ENCODE measurements at places on chromosomes 7 and 10.
A peak's percentile ranks its signal among the peaks of the same experiment; 100 is the strongest.

DNA sequence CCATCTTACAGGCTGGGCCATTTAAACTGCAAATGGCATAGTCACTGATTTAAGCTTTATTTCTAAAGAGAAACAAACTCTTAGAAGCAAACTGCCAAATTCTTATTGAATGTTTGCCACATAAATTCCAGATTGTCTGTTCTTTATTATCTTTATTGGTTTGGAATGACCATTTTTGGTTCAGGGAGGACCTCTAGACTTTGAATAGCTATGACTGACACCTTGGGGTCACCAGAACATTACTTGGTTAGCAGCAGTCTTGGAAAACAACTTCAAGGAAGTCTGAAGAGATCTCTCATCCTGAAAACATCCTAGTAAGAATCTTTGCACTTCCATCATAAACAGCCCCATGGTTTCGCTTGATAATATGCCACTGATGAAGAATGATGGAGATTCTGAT, 197.1 kb downstream of the SUGCT start:
- DNase-seq, result no peak

DNA sequence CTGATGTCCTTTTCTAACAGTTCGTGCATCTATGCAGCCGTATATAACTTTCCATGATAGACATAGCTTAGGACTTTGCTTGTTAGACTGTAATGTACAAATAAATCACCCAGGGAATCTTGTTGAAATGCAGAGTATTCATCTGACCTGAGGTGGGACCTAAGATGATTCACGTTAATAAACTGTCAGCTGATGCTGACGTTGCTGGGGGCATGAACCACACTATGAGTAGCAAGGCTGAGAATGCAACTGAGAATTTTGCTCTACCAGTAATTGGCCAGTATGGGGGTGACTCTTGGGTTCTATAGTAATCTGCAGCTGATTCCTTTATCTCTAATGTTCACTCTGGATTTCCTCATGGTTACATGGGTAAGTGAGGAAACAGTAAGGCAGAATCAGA, 130.1 kb upstream of the MALRD1 start:
- no peak for DNase-seq

DNA sequence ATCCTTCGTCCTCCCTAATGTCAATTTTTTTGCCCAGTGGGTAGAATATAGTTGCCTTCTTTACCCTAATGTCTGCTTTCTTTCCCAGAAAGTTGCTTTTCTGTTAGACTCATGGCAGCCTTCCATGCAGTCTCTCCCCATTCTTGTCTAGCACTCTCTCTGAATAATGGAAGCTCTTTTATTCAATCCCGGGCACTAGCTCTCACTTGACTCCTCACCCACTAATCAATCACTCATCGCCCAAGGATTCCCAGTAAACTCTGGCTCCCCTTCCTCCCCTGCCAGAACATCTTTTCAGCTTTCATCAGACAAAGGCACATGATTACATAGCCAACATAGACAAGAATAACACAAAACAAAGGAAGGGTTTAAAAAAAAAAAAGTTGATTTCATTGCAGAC, 100.2 kb upstream of the RELN start:
- DNase-seq, result no peak

- DNase-seq, result peak; percentile 85
These were observed 29.3 kb upstream of the KCNK18 start for GRCh38 chr10:117167789-117168674.

DNA sequence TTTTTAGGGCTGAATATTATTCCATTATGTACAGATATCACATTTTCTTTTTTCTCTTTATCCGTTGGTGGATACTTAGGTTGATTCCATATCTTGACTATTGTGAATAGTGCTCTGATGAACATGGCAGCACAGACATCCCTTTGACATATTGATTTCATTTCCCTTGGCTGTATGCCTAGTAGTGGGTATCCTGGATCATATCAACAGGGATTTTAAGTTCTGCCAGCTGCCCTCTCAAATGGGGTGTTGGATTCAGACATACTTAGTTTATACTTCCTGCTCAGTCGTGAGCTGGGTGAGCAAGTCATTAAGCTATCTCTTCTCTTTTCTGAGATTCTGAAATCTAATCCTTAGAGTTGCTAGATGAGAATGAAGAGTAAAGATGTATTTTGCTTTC, 139.6 kb upstream of the SORCS3 start:
- no peak for DNase-seq

- DNase-seq, result no peak
These were observed 75.6 kb upstream of the INSIG1 start for GRCh38 chr7:155222061-155222460.

DNA sequence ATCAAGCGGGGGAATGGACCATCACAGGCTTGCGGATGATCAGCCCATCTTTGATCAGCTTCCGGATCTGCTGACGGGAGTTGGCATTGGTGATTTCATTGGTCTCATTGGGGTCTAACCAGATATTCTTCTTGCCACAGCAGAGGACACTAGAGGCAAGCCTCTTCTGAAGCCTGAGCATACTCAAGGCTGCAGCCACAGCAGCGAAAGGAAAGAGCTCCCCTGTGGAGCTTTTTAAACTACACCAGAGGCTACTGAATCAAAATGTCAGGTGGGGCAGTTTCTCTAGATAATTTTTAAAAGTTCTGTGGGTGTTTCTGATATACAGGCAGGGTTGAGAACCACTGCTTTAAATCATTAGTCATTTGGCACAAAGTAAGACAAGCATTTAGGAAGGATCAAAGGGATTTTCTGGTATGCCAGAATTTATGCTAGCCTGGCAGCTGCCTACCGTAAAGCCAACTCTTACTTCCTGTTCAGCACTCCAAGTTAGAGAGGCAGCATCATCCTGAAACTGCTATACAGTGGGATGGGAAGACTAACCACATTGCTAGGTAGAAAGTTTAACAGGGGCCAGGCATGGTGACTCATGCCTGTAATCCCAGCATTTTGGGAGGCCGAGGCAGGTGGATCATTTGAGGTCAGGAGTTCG, 7.0 kb downstream of the NAPEPLD start:
- no peak for DNase-seq

GRCh38 chr10:132397671-132398565, 918 bp downstream of the PWWP2B start:
- DNase-seq, result peak; percentile 75

- no peak for DNase-seq
These were observed 49.3 kb downstream of the EEPD1 start for GRCh38 chr7:36202398-36202797.

DNA sequence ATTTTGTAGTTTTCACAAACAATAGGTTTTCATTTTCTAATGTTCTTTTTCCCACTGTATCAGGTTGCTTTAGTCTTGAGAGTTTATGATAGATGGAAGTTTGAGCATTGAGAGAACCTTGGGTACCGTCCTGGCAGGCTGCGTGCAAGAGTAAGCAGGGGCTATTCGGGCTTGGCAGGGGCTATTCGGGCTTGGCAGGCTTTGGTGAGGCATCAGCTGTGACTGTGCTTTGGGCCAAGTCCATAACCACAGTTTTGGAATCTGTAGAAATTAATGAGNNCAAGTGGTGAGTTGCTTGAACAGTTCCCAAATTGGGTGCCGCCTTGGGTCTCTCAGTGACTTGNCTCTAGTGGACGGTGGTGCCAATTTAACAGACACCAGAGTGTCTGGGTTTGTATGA, 424.6 kb downstream of the PAXIP1 start:
- DNase-seq, result no peak

DNA sequence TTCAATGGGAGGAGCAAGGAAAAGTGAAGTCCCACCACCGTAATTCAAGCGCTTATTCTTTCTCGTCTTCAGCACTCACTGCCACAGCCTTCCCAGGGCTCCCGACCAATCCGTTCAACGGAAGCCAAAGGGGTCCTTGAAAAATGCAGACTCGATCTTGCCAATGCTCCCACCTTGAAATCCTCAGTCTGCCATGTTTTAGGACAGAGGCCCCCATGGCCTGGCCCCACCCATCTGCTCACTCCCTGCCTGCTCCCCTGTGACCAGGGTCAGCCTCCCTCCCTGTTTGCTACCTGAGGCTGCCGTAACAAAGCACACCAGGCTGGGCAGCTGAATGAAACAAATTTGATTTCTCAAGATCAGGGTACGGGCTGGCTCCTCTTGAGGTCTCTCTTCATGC, 3.0 kb upstream of the DNAAF5 start:
- DNase-seq, result no peak

DNA sequence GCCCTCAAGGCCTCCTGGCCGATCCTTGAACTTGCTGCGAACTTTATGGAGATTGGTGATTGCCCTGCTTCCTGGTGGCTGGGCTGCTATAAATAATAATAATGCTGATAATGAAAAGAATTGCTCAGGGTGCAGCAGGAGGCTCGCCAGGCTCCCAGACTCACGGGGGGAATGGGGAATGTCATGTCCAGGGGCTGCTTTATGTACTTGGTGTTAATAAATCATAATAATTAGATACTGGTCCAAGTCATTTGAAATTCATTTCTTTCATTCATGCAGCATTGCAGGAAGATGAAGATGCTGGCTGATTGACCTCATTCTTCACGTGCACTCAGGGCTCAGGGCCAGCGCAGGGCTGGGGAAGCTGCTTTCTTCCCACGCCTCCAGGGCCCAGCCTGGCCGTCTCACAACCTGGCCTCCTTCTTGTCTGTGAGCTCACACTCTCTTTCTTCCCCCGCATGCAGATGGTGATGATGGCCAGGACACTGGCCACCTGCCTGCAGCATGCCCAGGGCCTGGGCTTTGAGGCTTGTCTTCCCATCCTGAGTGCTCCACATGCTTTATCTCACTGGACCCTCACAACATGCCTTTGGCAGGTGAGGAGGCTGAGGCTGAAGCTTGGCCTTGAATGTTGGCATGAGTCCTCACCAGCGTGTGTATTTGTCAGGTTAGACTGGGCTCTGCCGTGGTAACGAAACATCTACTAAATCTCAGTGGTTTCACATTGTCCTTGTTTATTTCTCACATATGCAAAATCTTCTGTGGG, 138.4 kb upstream of the TNS3 start:
- no peak for DNase-seq

- no peak for DNase-seq
These were observed 98.6 kb upstream of the RPA3 start for GRCh38 chr7:7816816-7817536.

- no peak for DNase-seq
These were observed 15.5 kb downstream of the DENND10 start for GRCh38 chr10:119119400-119119799.

- DNase-seq, result no peak
These were observed 3.5 kb upstream of the GNGT1 start for GRCh38 chr7:93902777-93903423.

DNA sequence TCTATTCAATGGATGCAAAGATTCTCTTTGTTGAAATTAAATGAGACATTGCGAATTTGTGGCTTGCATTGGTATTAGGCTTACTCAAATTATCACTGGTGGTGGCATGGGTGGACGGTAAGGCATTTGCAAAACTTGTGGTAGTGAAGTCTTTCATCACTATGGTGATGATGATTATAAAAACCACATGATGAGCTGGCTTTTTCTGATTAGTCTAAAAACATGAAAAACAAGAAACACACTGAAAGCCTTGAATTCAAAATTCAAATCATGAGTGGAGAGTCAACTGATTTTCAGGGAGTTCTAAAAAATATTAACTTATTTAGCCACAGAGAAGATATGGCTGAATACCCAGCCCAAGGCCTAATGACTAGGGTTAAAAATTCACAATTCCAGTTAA, 99.8 kb upstream of the HGF start:
- no peak for DNase-seq

GRCh38 chr10:133207627-133208026, 22.4 kb upstream of the UTF1 start:
- no peak for DNase-seq

GRCh38 chr7:101635484-101635883, 6.4 kb upstream of the MYL10 start:
- no peak for DNase-seq

DNA sequence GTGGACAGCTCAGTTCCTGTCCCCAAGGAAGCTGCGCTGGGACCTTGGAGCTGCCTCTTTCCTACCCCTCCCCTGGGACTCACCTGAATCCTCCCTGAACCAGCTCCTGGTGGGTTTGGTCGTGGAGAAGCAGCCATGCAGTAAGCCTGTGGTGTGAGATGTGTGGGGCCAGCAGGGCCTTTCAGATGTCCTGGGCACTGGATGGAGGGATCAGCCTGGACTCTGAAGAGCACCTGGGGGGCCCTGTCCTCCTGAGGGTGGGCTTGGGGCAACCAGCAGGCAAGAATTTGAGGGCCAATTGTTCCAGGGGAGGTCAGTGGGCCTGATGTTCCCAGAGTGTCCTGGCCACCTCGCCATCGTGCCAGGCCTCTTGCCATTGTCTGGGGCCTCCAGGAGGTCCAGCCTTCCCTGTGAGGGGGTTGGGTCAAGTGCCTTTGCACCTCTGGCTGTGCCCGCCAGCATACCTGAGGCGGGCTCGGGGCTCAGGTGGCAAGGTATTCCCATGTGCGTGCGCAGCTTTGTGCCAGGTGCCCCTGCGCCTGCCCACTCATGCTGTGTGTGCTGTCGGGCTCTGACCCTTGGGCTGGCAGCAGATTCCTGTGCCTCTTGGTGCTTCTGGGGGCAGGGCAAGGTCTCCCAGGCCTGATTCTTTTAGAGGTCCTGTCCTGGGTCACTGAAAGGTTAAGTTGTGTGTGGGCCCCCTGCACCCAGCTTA, 7.3 kb downstream of the TRIM8 start:
- DNase-seq, result no peak

DNA sequence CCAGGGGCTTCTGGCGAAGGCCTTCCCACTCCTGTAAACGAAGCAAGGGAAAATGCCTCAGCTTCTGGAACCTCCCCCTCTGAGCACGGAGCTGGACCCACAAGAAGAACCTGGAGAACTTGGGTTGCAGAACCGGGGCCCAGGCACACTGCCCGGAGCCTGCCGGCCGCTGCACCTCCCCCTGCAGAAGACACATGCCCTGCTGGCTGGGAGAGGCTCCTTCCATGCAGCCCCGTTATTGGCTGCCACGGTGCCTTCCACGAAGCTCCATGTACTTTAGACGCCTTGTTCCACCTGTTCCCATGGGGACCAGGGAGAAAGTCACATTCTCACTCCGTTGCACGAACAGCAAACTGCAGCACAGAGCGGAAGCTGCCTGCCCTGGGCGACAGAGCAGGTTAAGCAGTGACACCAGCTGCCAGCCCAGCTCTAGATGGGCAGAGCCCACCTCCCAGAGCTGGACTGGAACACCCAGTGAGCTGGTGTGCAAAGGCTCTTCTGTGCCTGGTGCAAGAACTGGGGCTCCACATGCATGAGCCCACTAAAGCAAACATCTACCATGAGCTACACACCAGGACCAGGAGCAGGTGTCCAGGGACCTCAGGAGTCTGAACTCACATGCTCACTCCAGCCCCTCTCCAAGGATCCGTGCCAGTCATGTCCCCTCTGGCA, 70.1 kb downstream of the TNS3 start:
- no peak for DNase-seq

DNA sequence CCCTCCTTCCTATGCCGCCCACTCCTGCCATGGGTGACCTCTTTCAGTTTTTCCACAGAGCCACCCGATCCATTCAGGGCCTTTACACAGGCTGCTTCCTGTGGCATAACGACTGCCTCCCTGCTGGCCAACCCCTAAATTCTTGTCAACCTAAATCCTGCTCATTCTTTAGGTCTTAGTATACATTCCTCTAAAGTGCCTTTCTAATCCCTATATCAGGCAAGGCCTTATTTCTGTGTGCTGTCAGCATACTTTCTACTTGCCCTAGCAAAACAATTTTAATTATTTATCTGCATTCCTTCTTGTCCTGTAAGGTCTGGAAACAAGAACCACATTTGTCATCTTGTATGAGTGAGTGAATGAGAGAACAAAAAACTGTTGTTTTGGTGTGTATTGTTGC, 132.4 kb downstream of the DNAH11 start:
- DNase-seq, result no peak

Measured in glutamatergic neuron (in vitro differentiated cells).